8988T (cell line): ENCODE measurements at places on chromosomes 6 and 20.

DNA sequence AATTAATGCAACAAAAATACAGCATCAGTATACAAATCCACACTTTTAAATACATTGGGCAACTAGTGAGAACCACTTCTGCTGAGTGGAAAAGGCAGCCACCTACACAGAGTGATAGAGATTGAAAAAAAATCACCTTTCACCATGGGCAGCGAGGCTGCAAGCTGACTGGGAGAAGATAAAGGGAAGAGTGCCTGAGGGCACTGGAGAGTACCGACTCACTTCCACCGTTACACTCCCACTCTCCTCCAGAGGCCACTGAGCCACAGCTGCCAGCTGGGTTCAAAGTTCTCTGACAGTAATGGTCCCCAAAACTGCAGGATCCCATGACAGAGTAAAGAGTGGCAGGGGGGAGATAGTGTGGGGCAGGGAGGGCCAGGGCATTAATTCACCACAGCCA is 24.1 kb downstream of the PXT1 start:
- no peak for DNase-seq

GRCh38 chr6:151998784-151999183 is 191.3 kb downstream of the ESR1 start:
- DNase-seq: no peak

DNA sequence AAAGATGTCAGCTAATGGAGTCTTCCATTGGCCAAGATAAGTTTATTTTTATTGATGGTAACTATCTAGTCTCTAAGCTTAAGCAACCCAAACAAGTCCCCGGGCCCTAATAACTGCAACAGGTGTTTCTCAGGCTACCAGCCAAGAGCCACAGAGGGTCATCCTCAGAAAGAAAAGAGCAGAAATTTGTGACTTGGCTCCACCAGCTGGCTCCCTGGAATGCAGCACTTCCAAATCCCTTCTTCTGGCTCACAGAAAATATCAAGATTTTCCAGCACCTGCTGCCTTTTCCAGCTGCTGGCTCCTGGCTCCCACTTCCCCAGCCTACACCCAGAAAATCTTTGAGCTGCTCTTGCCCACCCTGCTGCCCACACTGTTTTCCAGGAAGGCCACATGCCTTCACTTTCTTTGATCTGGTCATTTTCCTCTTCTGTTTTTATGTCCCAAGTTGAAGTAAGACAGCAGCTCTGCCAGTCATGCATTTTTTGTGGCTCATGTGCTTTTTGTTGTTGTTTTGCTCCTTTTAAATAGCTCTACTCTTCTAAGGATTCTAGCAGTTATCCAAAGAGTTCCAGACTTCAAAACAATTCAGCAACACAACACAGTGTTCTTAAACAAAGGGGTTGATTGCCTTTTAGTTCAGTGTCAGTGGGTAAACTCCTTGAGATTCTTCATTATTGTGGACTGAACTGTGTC is 151.0 kb upstream of the SMLR1 start:
- DNase-seq: no peak

GRCh38 chr6:91487696-91488392 is 901.0 kb upstream of the MAP3K7 start:
- no peak for DNase-seq

DNA sequence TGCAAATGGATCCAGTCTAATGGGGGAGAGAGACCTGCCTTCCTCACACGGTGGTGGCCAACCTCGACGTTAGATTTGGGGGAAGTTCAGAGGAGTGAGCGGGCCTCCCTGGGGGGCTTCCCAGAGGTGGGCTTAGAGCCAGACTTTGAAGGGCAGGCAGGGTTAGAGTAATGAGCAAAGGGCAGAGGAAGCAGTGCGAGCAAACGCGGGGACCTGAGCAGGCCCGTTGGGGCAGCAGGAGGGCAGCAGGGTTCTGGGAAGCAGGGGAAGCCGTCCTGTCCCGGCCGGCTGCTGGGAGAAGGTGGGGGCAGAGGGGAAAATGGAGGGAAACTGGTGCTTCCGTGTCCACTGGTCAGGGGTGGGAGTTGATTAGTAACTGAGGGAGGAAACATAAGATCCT is 212.7 kb upstream of the QKI start:
- DNase-seq: no peak

DNA sequence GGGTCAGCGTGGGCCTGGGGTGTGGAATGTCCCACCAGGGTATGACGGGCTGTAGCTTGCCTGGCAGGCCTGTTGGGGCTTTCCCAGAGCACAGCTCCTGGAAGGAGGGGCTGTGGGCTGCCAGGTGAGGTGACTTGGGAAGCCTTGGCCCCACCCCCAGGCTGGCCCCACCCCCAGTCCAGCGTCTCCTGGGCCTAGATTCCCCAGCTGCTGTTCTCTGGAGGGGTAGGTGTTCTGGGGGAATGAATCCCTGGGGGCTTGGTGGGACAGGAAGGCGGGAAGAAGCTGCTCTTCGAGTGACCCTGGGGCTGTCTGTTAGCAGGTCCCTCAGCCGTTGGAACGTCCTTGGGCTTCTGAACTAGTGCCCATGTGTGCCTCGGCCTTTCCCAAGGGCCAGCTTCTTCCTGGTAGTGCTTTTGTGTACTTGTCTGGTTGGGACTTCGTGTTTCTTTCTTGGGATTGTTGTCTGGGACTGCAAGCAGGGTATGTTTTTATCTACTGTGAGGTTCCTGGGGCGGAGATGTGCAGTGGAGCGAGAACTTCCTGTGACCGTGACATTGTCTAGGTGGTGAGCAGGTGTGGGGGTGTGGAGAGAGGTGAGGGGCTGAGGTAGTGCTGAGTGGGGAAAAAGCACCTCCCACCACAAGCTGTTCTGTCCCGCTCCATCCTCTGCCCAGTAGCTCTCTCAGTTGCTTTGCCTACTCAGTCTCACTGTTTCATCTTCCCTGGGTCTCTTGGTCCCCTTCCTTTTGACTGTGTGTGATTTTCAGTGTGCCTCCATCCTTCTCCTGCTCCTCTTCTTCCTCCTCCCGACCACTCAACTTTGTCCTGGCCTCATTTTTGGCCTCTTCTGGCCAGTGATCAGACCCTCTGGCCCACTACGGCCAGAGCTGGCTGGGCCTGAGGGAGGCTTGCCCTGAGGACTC is 1.3 kb upstream of the DDR1 start:
- DNase-seq: no peak

DNA sequence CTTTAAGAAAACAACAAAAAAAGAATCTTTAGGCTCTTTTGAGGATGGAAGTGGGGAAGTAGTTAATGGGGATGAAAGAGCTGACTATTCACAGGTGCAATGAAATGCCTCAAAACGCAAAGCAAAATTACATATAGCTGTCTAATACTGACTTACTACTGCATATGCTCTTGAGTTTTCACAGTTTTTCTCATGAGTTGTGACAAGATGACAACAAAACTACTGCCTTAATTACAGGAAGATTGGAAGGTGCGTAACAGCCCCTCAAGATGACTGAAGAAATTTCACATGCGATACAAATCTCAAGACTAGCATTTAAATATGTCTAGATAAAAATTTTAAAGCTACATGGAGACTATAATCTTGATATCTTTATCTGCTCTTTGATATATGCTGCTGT is 547.8 kb upstream of the POU3F2 start:
- DNase-seq: no peak

DNA sequence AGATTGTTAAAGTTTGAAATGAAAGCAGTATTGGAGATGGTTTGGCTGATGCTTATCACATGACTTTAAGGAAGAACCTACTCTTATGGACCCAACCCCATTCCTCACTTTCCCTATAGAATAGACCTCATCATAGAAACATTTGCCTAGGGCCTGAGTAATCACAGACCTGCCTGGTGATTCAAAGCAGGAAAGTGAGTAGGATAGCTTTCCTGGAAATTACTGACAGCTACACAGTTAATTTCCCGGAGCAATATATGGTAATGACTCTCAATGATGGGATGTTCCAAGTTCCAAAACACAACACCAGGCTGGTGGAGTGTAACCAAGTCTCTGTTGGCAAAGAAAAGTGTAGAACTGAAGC is 233.8 kb downstream of the SIM1 start:
- no peak for DNase-seq

GRCh38 chr6:106059331-106059730 is 26.8 kb upstream of the PRDM1 start:
- no peak for DNase-seq

GRCh38 chr20:3808544-3808943 is 11.8 kb upstream of the AP5S1 start:
- no peak for DNase-seq

GRCh38 chr6:11196511-11197174 is 35.8 kb downstream of the NEDD9 start:
- no peak for DNase-seq

- DNase-seq: no peak
These were observed 106.4 kb upstream of the CEP162 start for GRCh38 chr6:84333842-84334241.
